SHP77 treated with DMSO at 0.1 percent for 48 hours (cell line): ENCODE measurements at places on chromosomes 3 and 15.

DNA sequence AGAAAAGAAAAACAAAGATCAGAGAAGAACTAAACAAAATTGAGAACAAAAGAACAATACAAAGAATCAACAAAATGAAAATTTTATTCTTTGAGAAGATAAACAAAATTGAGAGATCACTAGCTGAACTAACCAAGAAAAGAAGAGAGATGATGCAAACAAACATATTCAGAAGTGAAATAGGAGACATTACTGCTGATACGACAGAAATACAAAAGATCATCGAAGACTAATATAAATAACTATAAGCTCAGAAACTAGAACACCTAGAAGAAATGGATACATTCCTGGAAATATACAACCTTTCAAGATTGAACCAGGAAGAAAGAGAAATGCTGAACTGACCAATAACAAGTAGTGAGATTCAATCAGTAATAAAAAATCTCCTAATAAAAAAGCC, 533.1 kb upstream of the PPP2R3A start:
- no peak for DNase-seq

DNA sequence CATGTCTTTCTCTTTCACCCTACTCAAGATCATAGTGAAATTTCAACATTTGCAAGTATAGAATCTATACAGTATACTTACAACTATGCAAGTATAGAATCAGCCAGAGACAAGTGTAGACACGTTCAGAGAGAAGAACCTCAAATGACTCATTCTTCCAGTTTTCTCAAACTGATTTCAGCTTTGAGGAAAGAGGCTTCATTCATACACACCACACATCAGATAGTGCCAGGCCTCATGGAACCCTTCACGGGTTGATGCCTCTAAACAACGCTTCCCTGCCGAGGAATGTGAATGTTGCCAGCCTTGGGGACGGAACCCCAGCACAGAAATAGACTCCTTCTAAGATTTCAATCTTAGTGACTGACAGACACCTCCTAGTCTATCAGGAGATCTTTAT, 135.7 kb downstream of the FOXP1 start:
- DNase-seq = no peak

DNA sequence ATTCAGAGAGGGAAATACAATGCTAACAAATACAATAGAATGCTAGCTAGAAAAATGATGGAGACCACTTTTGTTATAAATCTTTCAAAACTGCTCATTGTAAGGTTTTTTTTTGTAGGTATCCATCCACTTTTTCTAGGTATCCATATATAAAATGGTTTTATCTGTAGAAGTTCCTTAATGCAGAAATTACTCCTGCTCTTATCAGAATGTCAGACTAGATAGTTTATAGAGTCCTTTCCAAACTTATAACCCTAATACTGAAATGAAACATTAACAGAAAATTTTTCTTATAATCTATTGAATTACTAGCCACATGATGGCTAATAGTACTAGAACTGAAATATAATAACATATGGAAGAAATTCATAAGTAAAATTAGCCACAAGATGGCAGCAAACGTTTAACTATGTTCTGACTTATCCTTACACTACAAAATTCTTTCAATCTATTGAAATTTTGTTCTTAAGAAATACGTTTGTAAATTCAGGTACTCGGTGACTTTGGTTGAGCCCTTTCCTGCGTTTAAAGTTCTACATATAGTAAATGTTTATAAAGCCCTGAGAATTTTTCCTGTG, 58.5 kb downstream of the ECT2 start:
- DNase-seq = peak; percentile 3

- DNase-seq = no peak
Observed at GRCh38 chr3:39166134-39166710, 12.8 kb upstream of the CSRNP1 start.

- DNase-seq = no peak
Observed at GRCh38 chr3:182786564-182787196, 6.6 kb upstream of the ATP11B start.

GRCh38 chr3:150094150-150094933, 123.6 kb upstream of the PFN2 start:
- DNase-seq = no peak

GRCh38 chr15:31932576-31932975, 97.7 kb upstream of the CHRNA7 start:
- no peak for DNase-seq

DNA sequence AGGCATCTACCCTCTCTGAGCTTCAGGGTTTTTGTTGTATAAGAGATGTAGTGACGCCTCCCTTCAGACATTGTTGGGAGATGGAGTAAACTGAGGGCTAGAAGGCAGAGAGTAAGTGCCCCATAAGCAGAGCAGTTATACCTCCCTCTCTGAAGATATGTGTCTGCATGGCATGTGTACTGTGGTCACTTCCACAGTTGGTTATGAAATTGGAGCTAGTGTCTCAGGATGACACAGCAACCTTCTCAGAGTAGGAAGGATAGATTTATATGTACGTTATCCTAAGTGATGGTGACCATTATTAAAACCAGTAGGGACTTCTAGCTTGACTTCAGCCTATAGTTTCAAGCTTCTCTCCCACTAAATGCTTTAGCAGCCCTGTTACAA, 17.9 kb downstream of the PXK start:
- no peak for DNase-seq

- DNase-seq = no peak
Observed at GRCh38 chr3:28467414-28467813, 118.8 kb upstream of the AZI2 start.

DNA sequence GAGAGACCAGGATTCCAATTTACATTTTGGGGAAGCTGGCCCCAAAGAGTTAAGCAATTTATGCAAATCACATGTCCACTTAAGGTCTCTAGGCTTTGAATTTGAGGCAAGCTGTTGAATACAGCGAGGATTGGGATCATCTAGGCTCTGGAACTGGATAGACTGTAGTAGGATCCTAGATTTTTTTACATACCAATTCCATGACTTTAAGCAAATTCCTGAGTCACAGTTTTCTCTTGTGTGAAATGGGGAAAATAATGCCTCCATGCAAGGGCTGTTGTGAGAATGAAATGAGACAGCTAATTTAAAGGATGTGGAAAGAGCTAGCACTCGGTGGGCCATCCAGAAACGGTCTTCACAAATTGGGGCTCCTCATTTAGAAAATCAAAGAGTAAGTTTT, 103.4 kb downstream of the MINAR1 start:
- no peak for DNase-seq

DNA sequence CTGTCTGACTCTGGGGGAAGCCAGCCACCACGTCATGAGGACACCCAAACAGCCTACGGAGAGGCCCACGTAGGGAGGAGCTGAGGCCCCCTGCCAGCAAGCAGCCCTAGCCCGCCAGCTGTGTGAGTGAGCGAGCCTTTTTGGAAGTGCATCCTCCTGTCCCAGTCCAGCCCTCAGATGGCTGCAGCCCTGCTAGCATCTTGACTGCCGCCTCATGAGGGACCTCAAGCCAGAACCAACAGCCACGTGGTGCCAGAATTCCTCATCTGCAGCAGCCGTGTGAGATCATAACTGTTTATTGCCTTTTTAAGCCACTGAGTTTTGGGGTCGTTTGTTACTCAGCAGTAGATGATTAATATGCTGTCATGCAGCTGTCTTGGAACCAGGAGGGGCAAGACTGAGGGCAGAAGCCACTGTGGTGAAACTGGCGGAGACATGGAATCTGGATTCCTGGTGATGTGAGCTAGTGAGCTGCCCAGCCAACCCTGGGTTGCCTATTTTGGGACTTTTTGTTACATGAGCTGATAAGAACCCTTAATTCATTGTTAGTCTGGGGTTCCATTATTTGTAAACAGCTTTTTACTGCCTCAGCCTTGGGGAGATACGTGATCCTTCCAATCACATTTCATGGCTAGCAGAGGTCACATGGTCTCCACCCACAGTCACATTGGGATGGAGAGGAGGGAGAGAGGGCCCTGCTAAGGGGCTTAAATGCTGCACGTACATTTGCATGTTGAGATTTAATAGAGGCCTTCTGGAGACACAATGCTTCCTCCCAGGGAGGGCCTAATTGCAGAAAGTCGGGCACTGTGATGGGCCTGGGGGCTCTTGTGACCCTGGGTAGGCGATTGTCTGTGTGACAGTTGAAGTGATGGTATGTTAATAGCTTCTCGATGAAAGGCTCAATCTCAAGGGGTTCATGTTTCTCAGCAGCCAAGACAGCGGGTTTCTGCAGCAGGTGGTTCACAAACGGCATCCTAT, 73.8 kb downstream of the RPLP1 start:
- no peak for DNase-seq

- no peak for DNase-seq
Observed at GRCh38 chr3:28612232-28612631, 263.6 kb upstream of the AZI2 start.

DNA sequence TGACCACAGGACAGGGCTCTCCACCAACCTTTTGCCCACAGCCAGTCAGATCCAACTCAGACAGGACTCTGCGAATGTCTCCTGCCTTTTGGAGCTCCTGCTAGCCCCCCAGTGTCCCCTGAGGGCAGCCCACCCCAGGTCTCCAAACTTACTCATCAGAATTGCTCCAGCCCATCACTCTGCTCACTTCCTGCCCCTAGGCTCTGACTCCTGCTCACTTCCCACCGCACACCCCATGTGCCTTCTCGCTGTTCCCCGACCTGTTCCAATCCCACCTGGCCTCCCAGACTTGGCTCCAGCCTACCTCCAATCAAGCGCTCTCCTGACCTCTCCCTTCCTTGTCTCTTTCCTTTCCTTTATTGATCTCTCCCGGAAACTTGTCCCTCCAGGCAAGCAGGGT, 5.9 kb upstream of the STRA6 start:
- DNase-seq = peak; percentile 34

- DNase-seq = no peak
Observed at GRCh38 chr15:71167445-71168165, 52.3 kb downstream of the THSD4 start.

DNA sequence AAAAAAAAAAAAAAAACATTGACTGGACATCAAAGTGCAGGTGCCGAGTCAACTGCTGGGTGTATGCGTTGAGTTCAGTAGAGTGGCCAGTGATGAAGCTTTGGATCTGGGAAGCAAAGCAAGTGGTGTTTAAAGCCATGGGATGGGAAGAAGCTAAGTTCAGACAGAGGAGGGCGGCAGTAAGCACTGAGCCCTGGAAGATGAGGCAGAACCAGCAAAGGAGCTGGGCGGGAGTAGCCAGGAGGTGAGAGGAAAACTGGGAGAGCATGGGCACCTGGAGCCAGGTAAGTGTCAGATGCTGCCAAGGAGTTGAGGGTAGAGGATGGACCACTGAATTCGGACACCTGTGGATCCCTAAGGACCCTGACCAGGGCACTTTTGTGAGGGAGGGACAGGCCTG, 11.4 kb upstream of the GNAI2 start:
- DNase-seq = no peak

GRCh38 chr3:66033241-66034138, 5.2 kb downstream of the MAGI1 start:
- no peak for DNase-seq

DNA sequence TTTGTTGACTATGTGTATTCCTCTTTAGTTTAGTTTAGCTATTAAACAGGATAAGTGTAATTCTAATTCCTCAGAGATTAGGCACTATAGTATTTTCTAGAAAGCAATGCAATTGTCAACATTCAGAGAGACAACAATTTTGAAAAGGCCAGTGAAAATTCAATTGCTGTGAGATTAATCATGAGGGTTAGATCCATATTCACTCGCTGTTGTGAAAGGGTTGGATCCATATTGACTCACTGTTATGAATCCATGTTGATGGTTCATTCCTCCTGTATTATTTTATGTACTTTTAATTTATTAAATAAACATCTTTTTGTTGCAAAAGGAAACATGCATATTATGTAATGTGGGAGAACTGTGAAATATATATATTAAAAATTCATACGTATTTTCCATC, 641 bp downstream of the TRAT1 start:
- no peak for DNase-seq

GRCh38 chr3:171092467-171092911, 66.0 kb upstream of the SLC2A2 start:
- DNase-seq = no peak

DNA sequence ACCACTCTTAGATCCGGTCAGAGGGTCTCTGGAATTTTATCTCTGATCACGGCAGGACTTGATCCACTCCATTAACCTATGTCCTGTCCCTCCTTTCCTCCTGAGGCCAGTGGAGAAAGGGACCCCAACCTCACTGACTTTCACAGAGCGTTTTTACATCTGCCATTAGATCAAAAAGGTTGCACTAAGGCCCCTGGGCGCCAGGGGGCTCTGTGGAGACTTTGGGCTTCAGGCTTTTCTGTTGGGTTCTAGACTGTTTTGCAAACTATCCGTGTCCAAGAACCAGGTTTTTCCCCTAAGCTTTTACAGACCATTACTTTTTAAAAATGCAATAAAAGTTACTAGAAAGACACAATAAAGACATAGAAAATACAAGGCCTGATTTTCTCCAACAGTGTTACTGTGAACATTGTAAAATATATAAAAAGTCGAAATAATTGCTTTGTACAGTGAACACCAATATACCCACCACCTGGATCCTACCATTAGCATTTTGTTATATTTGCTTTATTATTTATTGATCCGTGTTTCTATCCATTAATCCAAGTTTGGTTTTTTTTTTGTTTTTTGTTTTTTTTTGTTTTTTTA, 159.7 kb downstream of the POLR2M start:
- DNase-seq = peak; percentile 32

- DNase-seq = no peak
Observed at GRCh38 chr3:40979962-40980361, 219.3 kb upstream of the CTNNB1 start.

DNA sequence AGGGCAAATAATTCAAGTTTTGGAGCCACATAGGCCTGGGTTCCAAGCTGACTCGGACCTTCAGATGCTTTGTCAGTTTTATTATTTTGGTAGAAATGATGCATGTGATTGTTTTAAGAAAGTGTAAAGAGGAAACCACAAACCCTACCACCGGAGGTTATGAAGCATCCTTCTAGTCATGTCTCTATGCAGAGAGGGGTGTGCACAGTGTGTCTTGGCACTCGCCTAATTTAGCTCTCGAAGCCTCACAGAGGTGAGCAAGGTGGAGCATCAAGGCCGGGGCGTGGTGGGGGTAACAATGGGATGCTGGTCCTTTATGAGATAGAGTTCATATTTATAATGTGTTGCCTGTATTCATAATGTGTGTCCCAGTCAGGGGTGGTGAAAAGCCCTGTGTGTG, 63.7 kb upstream of the SMAD6 start:
- no peak for DNase-seq

DNA sequence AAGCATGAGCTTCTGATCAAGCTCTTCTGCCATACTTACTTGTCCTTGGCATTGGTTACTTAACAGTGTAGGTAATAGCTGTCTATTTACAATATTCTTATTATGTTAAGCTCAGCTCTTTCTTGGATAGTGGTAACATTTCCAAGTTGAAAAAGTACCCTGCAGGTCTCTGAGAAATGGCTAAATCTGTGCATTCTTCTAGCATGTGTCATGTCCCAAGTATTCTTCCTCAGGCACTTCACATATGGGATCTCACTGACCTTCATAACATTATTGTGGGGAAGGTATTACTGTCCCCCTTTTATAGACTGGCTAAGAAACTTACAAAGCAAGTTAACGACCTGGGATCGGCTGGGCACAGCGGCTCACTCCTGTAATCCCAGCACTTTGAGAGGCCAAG, 236.1 kb downstream of the RORA start:
- DNase-seq = no peak

- no peak for DNase-seq
Observed at GRCh38 chr15:100201376-100202280, 140.1 kb downstream of the ADAMTS17 start.

GRCh38 chr3:134325061-134325705, 49.1 kb downstream of the AMOTL2 start:
- no peak for DNase-seq
